CD4-positive, alpha-beta T cell treated with Interleukin-15 for 1 hour (primary cell): ENCODE measurements at places on chromosomes 1 and 21.

GRCh38 chr1:5982276-5982675 lies 9.9 kb downstream of the NPHP4 start:
- no peak for DNase-seq

GRCh38 chr1:230349020-230349393 lies 77.1 kb downstream of the PGBD5 start:
- DNase-seq = no peak

DNA sequence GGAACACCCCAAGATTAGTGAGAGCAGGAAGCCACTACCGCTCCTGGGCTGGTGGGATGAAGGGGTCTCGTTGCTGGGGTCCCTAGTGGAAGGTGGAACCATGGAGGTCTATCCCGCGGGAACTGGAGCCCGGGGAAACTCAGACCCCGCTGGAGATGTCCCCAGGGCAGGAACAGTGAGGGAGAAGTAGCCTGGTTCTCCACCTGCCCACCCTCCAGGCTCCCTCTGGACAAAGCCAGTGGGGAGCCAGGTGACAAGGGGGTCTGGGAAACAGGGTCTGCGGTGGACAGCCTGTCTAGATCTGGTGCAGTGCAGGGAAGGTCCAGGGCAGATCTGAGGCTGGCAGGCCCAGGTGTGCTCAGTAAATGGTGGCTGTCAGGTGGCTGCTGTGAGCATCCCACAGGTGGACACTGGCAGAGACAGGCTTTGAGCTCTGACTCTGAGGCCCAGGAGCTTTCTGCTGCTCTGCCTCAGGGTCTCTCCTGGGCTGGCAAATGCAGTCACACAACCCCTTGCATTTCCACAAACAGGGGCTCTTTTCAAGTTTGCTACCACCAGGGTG lies 88.0 kb upstream of the TLR5 start:
- no peak for DNase-seq

- no peak for DNase-seq
Observed at GRCh38 chr1:188641566-188642211, 1812.9 kb downstream of the PLA2G4A start.

DNA sequence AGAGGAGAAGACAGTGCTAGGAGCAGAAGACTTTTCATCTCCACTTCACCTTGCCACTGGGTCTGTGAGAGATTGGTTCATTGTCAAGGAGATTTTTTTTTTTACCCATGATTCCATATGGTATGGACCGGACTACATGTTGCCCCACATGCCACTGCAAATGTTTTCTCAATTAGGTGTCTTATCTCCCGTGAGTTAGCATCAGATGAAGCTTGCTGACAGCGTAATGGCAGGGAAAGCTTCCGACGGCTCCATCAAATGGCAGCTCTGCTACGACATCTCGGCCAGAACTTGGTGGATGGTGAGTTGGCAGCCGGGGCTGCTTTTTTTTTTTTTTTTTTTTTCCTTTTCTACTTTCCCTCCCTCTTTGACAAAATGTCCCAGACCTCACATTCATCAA lies 217.2 kb upstream of the NFIA start:
- DNase-seq = no peak

DNA sequence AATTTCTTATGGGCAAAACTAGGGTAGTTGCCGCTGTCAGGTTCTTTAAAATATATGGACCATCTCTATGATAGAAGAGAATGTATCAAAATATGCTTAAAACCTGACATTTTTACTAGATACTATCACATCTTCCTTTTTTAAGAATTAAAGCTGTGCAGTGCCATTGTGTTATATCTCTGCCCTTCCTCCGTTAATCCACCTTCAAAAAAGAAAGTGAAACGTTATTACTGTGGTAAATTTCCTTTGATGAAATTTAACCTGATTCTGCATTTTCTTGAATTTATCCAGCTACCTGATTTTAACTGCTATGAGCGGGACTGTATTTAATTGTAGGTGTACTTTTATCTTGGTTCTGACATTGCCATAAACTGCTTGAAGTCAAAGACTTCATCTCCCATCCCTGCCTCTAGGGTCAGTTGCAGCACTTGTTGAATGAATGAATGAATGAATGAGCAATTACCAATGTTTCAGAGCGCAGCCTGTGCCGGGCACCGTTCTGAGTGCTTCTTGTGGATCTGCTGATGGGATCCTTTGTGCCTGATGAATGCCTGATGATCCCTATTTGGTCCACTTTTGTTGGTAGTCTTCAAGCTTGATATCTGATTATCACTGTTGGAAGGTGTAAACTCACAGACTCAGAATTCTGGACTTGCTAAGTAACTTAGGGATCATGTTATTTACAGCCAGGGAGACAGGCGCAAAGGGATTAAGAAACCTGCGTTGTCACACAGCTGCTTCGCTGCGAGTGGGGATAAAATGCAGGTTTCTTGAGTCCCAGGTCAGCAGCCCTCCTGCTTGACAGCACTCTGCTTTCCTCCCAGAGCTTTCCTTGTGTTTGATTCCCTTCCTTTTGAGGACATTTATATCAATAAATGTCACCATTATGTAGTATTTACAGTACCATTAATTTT lies 30.1 kb downstream of the SMYD2 start:
- no peak for DNase-seq

GRCh38 chr1:197843401-197843800 lies 59.0 kb upstream of the C1orf53 start:
- no peak for DNase-seq

- DNase-seq = no peak
Observed at GRCh38 chr1:211327346-211327921, 801 bp downstream of the TRAF5 start.

DNA sequence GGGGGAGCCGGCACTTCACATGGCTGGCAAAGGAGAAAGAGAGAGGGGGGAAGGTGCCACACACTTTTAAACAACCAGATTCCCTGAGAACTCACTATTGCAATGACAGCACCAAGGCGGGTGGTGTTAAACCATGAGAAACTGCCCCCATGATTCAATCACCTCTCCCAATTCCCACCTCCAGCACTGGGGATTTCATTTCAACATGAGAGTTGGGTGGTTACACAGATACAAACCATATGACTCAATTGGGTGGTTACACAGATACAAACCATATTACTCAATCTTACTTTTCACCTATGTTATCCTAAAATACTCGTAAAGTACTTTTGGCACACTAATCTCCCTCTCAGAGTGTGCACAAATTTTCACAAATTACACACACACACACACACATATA lies 1097.5 kb upstream of the TMPRSS15 start:
- no peak for DNase-seq

- no peak for DNase-seq
Observed at GRCh38 chr1:5901841-5902240, 90.4 kb downstream of the NPHP4 start.

DNA sequence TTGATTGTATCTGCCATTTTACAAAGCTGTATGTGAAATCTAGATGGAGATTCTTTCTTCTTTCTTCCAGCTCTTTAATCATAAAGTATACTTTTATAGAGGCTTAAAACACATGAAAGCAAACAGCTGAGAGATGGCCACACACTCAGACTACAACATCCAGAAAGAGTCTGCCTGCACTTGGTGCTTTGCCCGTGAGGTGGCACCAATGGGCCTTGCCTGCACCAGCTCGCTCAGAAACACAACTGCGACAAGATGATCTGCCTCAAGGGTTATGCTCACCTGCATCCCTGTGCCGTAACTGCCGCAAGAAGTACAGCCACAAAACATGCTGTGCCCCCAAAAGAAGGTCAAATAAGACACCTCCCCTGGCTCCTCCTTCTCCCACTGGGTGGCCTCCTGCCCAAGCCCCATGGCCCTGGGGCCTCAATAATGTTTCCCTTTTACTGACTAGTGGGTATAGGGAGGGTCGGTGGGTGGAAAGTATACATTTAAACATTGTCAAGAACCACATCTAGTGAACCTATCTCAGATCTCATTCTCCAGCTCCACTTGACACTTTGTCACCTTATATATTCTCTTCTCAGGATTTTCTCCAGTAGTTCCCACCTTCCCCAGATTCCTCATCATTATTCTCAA lies 66.7 kb upstream of the ANGPTL3 start:
- no peak for DNase-seq

DNA sequence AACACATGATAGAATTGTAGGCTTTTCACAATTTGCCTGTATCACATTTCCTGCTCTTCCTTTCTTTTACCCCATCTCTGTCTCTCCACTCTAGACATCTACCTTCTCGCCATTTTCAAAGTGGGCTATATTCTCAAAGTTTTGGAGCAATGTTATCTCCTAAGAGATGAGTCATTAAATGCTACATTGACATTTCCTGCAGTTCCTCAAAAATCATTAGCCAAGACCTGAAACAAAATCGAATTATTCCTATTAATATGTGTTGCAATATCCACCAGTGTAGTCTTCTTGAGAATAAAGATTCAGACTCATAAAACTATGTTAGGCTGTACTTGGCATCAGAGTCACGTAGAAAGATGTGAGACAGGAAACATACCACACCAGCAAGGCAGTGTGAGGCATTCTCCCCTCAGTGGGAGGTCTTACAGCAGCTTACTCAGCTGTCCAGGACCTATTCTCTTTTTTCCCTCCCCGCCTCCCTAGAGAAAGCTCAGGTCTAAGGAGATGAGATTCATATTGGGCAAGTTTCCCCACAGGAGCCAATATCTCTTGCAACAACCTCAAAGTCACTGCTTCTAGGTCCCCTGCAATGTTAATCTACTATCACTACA lies 38.8 kb downstream of the FRRS1 start:
- no peak for DNase-seq

GRCh38 chr1:155125511-155125945 lies 2.1 kb upstream of the EFNA1 start:
- no peak for DNase-seq

DNA sequence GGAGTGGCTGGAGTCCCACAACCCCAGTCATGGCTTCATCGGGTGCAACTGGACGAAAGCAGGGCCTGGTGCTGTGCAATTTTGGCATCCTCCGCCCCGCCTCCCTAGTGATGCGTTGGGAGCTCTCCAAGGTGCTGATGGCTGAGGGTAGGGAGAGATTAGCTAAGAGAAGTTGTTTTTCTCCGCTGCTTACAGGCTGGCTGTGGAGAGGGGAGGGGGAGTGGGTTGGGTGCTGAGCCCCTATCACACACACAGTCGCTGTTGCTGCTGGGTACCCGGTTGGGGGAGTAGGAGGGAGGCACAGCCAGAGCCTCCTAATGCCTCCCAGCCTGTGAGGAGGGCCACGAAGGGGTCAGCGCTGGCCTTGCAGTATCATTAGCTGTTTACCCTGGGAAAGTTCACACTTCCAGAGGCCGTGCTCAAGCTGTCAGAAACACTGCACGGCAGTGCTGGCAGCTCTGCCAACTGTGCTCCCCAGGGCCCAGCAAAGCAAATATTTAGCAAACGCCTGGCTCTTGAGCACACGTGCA lies 110.0 kb downstream of the GRIK3 start:
- no peak for DNase-seq
